ENCODE measurements at places on chromosomes 16 and 17.

DNA sequence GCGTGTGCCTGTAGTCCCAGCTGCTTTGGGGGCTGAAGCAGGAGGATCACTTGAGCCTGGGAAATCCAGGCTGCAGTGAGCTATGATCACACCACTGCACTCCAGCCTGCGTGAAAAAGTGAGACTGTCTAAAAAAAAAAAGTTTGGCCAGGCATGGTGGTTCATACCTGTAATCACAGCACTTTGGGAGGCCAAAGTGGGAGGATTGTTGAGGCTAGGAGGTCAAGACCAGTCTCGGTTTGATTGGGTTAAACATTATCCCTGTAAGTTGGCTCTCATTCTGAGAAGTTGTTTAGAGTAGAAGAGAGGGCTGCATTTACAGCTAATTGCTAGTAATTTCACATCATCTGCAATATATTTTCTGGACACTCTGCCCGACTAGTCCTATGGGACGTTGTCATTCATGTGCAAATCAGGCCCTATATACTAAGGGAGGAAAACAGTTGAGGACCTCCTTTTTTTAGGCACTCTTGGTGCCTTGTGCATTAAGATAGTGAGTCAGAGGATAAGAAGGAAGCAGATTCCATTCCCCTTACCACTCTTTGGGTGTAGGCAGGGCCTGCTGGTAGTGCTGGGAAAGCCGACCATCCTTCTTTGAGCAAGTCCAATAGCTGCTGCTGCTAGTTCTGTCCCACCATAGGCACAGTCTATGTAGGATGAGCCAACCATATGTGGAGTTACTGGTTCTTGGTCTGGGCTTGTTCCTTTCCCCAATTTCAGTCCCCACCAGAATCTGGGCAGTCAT is 18.7 kb downstream of the HMOX2 start:
- DNase-seq = no peak

DNA sequence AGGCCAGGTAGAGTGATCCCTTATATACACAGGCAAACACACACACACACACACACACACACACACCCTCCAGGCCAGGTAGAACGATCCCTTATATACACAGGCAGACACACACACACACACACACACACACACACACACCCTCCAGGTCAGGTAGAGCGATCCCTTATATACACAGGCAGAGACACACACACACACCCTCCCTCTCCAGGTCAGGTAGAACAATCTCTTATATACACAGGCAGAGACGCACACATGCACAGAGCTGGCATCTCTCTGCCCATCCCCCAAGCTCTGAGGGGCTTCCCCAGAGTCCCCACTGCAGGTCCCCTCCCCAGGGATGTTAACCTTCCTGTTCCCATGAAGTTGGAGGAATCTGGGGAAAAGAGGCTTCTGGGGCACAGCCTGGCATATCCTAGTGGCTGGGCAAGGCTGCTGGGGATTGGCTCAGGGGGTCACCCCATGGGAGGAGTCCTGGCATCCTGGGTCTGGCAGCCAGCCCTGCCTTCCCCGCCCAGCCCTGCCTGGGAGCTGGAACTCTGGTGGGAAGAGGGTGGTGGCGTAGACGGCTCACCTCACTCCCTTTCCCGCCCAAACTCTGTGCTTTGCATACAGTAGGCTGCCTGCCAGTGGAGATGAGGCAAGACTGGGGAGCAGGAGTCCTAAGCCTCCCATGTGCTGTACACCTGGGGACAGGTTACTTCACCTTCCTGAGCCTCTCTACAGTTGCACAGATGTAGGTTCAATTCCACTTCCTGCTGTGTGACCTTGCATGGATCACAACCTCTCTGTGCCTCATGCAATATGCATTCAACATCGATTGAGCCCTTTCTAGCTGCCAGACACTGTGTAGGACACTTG is 41.8 kb downstream of the TEKT5 start:
- no peak for DNase-seq

- peak; percentile 88 for DNase-seq
Measured at GRCh38 chr16:85612801-85613603, at the start of gene GSE1. GSE1 (plus strand) TSS chr16:85613322; CDS start chr16:85613392, 70 bp downstream.

DNA sequence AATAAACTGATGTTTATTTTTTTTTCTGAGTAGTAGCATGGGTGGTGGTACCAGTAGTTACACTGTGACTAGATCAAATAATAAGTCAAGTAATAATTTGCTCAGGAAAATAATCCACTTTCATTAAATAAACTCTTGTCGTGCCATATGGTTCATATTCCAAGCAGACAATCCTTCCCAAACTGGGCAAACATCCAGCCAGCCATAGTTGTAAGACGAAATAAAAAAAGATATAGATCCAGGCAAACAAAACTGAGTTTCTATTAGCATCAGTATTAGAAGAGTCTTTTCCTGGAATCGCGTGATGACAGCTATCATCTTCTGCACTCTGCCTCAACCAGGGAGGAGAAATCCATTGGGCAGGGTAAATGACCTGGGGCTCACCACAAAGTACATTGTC is 508.4 kb upstream of the GOT2 start:
- DNase-seq = no peak

DNA sequence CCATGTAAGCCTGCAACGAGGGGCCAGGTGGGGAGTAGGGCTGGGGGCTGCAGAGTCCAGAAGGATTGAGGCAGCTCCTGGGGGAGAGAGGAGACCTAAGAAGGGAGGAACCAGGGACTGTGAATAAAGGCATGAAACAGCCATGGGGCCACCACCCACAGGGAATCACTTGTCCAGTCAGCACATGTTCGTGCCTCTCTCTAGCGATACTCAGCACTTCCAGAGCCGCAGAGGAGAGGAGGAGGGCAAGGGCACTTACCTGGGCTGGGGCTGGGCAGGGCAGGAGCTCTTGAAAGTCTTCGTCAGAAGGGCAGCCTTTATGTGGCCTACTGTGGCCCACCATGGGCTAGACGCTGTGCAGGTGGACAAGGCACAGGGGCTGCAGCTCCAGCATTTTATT is 24.2 kb downstream of the CACNA1G start:
- DNase-seq = no peak

DNA sequence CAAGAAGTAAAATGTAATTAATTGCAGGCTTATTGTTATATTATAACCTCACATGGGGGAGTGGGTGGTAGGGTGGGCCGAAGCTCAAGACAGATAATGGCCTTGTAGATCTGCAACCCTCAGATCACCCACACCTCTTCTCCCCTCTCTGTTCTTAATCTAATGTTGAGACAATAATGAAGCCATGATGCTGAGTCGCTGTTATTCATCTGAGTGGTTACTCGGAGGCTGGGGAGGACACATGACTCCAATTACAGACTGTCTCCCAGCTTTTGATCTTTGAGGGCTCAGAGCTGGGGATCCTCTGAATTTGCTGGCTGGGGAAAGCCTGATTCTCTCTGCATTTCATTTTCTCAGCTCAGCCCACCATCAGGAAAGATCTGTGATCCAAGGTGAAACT is 275.3 kb downstream of the SHISA9 start:
- DNase-seq = no peak

DNA sequence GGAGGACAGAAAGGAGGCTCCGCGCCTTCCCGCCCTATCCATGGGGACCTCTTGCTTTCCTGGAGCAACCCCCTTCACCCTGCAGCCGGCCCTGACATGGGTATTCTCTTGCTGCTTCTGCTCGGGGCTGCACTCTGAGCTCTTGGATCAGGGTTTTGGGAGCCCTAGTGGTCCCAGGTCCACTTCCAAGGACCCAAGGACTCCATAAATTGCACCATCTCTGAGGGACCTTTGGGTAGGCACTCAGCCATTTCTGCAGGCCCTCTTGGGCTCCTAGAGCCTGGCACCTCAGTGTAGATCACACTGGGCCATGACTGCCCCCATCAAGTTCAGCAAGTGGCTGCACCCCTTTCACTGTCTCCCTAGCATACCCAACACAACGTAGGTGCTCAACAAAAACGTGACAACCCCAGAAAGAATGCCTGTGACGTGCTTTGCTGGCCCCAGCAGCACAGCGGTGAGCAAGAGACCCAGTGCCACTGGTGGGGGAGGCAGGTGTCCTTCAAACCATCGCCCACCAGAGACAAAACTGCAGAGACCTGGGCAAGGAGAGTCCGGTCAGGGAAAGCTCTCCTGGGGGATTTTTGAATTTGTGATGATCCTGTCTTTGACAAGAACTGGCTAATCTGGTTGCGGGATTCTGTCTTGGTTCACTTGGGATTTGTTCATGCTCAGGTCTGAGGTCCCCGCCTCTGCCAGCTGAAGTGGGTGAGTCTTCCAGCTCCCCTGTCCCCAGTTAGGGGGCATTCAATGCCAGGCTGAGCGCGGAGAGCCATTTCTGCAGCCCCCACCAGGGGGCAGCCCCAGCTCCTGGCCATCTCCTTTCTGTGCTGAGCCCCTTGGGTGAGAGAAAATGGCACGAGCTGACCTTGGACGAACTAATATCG is 2.5 kb upstream of the RAB11FIP4 start:
- peak; percentile 65 for DNase-seq

GRCh38 chr16:85233516-85233915 is 121.2 kb upstream of the CIBAR2 start:
- no peak for DNase-seq

DNA sequence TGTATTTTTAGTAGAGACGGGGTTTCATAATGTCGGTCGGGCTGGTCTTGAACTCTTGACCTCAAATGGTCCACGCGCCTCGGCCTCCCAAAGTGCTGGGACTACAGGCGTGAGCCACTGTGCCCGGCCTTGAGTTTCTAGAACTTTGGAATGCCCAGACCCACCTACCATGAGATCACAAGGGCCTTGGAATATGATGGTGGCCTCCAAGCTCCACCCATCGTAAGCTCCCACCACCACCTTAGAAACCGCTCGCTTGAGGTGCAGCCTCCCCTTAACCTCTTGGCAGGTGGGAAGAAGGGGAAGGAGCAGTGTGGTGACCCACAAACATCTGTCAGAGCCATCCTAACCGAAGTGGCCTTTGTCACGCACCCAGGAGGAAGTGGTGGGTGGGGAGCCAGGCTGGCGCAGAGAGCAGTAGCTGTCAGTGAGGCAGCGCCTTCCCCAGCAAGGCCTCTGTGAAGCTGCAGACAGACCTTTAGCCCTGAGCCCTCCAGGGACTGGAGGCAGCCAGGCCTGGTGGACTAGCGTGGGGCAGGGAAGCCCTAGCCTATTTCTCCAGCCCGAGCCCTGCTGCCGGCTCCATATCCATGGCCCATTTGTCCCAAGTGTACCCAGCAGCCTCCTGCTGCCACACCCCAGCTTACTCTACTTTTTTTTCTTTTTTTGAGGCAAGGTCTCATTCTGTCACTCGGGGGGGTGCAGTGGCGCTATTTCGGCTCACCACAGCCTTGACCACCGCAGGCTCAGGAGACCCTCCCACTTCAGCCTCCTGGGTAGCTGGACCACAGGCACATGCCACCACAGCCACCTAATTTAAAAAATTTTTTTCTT is 13.1 kb upstream of the SEPHS2 start:
- no peak for DNase-seq

GRCh38 chr17:81990836-81991683 is 13.6 kb downstream of the ASPSCR1 start:
- no peak for DNase-seq

DNA sequence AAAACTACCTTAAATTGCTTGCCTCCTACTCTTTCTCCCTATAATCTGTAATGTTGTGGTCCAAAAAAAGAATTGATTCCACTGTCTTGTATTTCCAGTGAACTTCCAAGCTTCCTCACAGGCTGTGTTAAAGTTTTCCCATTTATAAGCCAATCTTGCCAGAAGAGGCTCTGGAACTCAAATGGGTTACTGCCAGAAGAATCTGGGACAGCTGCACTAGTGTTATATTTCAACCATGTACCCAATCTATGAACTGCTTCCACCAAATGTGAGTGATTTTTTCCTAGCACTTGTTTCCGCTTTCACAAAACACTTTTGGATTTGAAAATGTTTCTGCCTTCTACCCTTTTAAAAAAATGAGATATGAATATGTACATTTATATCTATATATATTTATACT is 1.8 kb downstream of the CCDC43 start:
- no peak for DNase-seq

DNA sequence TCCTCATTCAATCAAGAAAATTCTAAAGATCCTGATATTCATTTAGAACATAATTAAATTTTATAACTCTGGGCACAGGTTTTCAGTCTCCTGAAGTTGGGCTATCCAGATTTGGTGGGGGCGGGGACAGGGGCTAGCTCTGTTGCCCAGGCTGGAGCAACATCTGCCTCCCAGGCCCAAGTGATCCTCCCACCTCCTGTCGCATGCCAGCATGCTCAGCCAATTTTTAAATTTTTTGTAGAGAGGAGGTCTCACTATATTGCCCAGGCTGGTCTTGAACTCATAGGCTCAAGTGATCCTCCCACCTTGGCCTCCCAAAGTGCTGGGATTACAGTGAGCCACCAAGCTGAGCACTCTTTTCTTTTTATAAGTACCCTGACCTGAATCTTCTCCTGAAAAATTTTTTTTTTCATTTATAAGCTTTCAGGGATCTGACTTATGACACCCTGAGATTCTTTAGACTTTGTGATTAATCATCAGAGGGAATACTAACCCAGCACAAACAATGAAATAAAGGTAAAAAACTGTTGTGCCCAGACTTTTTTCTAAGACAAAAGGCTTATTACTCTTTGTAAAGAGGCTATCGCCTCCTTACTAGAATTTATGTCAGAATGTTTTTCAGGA is 62.6 kb downstream of the TUBD1 start:
- no peak for DNase-seq

DNA sequence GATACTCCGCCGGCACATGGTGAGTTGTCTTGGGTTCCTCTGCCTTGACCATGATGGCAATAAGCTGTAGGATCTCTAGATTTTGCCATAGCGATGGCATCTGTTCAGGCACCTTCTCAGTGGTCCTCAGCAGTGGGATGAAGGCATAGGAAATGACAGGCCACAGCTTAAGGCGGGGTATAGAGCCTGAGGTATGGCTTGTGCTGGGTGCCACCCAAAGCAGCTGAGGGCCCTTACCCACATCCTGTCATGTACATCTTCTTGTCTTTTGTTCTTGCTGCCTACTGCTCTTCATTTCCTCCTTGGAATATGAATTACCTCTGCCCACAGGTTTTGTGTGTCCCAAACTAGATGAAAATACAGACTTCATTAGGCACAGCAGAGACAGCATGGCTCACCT is 29.5 kb downstream of the KAT7 start:
- DNase-seq = no peak

- no peak for DNase-seq
Measured at GRCh38 chr17:965311-965989, 14.1 kb downstream of the NXN start.
